Foreskin keratinocyte (primary cell): ENCODE measurements at places on chromosomes 2 and 18. TPM values are rescaled to one million over a fixed set of nuclear protein-coding genes. Genes with fewer than 3 reads are reported as not detected.
A peak's percentile ranks its signal among the peaks of the same experiment; 100 is the strongest.

DNA sequence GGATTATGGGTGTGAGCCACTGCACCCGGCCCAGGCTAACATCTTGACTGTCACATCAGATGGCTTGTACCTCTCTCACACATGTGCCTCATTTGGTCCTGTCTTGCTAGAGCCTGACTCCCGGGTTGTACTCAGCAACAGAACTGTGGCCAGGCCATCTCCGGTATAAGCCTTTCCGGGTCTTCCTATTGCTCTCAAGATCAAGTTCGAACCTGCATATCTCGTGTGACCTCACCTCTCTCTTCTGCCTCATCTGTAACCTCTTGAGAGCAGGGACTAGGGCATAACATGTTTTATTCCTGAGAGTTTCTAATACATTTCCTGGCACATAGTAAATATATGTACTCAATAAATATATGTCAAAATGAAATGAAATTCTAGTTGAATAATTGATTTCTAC is 114.0 kb downstream of the ACAA2 start:
- peak; percentile 59 for DNase-seq

DNA sequence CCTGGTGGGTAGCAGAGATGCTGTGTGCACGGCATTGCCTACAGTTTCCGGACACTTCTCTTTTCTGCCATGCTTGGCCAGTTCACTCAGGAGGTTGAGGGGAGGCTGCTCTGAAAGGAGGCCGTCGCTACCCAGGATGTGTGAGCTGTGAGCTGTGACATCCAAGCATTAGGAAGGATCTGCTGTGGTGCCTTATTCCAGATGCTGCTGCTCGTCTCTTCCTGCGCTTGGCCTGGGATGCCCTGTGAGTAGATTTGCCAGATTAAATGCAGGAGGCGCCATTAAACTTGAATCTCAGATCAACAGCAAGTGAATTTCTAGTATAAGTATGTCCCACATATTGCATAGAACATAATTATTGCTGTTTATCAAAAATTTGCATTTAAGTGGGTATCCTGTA is 124.2 kb upstream of the SIX3 start:
- DNase-seq, result no peak

DNA sequence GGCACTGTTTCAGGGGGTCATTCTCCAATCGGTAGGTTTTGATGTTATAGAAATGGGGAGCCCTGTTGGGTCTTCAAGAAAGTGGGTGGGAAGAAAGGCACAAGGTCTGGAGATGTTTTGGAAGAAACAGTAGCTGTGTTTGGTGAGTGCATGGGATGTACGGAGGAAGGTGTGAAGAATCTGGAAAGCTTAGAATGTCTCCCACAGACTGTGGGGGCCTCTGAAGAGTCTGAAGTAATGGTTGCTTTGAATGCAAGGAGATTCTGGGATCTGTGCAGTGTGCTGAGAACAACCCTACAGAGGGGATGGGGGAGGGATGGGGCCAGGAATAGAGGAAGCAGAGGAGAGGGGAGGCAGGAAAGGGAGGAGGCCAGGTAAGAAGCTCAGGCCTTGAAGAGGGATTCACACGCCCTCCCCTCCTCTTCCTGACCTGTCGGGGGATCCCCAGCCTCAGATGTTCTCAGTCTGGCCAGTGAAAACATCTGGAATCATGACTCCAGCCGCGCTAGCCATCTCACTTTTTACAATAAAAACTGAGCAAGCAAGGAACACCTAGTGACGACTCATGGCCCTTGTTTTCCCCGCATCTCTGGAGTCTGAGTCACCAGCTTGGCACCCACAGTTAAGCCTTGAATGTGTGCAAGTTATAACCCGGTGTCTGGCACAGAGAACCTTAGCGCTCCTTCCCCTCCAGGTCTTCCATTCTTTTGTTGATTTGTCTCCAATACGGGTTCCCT is 74.2 kb downstream of the SH3BP4 start:
- peak; percentile 99 for DNase-seq

Gene COL4A4
- total RNA-seq, result 0.49 and 1.5 TPM in 2 replicates

Gene ALPP
- total RNA-seq, result not detected in 2 replicates
